Spinal cord (tissue), 10 donors: ENCODE measurements at places on chromosomes 6 and 20. TPM values are rescaled to one million over a fixed set of nuclear protein-coding genes. Genes with fewer than 3 reads are reported as not detected.

DNA sequence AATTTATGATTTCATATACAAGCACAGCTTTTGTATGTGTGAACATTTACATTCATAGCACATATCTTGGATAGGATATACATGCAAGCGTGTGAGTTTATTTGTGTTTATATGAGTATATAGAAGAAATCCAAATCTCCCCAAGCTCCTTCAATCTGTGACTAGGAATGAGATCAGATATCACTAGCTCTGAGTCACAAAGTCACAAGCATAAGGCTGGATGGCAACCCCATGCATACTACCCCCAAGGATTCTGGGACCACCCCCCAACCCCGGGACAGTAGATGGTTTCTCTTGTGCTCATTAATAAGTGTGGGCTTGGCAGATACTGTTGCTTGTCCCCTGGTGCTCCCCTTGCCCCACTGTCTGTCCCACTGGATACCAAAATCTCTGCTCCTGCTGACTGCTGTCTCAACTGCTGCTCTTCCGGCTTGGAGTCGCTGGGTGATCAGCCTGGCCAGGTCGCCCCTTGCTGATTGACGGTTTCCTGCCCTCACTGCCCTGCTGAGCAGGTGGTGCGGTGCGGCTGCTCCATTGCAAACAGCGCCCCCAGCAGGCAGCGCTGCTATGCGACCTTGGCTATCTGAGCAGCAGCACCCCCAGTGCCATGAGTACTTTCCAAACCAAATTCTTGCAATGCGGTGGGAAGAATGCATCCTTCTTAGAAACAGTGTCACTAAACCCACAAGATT, 279.4 kb downstream of the CD83 start:
- DNase-seq: no peak

- DNase-seq: no peak
These were observed 6.0 kb upstream of the HSF2 start for GRCh38 chr6:122393351-122393896.

- no peak for DNase-seq
These were observed 45.4 kb upstream of the ECI2 start for GRCh38 chr6:4180652-4181255.

DNA sequence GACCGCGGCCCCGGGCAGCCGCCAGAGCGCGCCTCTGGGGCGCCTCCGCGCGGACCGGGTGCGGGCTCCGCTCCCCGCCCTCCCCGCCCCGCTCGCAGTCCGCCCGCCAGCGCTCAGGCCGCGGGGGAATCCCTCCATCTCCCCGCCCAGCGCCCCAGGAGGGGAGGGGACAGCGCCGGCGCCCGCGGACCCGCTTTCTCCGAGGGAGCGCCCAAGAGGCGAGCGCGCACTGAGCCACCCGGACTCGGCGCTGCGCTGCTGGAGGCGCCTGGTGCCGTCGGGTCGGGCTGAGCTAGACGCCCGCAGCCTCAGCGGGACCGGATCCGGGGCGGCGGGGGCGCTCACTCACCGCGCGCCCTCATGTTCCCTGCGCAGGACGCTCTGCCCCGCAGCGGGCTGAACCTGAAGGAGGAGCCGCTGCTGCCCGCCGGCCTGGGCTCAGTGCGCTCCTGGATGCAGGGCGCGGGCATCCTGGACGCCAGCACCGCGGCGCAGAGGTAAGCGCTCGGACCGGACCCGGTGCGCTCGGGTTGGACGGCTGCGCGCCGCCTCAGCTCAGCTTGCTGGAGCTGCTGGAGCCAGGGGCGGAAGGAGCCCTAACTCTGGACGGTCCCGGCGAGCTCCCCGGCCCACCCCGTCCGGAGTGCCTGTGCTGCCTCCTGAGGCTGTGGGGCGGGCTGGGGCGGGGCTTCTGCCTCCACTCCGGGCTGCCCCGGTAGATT, 867 bp downstream of the EBF4 start:
- DNase-seq: no peak

DNA sequence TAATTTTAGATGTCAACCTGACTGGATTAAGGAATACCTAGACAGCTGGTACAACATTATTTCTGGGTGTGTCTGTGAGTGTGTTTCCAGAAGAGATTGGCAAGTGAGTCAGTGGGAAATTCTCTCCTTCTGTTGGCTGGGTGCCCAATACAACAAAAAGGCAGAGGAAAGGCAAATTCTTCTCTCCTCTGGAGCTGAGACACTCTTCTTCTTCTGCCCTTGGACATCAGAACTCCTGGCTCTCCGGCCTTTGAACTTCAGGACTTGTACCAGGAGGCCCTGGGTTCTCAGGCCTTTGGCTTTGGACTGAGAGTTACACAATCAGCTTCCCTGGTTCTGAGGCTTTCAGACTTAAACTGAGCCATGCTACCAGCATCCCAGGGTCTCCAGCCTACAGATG, 7.8 kb upstream of the BTN3A1 start:
- DNase-seq: no peak

DNA sequence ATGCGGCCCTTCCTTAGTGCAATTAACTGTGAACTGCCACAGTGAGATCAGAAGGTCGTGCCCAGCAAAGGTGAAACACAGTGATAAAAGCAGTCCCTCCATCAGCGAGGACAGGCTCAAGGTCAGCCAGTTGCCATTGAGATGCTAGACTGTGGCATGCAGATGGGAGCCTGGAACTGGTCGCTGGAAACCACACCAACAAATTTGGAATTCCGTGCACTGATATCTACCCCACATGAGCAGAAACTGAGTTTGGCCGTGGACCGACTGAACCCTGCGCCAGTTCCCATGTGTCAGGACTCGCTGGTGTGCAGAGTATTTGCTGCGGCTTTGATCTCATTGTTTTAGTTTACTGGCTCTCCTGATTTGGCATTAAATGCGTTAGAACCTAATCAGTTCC, 125.6 kb upstream of the QKI start:
- DNase-seq: no peak

DNA sequence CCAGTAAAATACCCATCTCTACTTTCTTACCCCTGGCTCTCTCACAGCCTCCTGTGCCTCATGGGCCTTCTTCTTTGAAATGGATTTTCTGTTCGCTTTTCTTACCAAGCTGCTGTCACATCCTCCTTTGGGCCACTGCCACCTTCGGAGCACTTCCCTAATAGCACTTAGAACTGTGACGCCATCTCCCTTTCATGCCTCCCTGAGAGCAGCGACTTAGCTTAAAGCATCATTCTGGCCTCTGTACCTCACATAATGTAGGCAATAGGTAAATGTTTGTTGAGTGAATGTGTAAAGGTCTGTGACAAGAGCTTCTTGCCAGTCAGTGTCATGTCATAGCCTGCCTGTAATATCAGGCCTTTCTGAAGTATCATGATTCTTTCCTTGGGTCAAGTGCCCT, 78.8 kb downstream of the ADGRG6 start:
- no peak for DNase-seq

GRCh38 chr20:309841-310644, 12.7 kb downstream of the ZCCHC3 start:
- DNase-seq: peak; percentile 100

DNA sequence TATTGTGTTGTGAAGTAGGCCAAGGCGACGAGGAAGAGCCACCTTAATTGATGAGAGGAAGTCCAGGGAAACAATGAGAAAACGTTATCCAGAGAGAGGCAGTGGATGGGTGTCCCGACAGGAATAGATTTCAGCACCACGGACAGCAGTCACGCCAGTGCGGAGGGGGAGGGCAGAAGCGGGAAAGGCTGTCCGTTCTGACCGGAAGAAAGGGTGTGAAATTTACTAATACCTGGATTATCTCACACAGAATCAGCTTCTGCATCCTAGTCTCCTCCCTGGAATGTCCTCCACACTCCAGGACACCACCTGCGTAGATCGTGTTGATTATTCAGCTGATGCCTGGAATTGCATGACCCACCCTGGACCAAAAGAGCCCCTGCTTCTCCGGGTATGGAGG, 7.4 kb upstream of the BPIFA3 start:
- peak; percentile 54 for DNase-seq

- no peak for DNase-seq
These were observed 409.5 kb downstream of the ADGRB3 start for GRCh38 chr6:69044534-69044933.

- DNase-seq: peak; percentile 67
These were observed 89.8 kb upstream of the PRSS16 start for GRCh38 chr6:27157459-27158315.

DNA sequence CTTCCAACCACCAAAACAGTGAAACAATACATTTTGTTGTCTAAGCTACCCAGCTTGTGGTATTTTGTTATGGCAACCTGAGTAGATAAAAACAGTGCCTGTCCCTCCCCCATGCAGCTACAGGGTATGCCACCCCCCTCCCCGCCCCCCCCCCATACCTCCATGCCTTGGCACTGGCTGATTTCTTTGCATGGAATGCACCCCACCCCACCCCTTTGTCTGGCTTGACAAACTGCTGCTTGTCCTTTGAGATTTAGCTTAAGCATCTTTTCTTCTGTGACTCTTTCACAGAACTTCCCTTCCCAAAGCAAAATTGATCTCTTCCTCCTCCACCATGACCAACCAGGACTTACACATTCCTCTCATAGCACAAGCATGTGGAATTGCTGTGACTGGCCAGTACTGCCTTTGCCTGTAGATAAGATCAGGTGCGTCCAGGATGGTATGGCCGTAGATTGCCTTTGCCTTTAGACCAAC, 64.6 kb upstream of the ADGRF1 start:
- DNase-seq: no peak

- no peak for DNase-seq
These were observed 134.8 kb upstream of the INSM1 start for GRCh38 chr20:20233041-20233514.

MEI4 gene
- total RNA-seq: 1.7 TPM

SLX4IP gene
- 7.9 TPM for total RNA-seq

GOPC gene
- total RNA-seq: 56.6 TPM

HLA-DPB1 gene
- 21.3 TPM for total RNA-seq

FAM209B gene
- 0.50 TPM for total RNA-seq

GGTLC1 gene
- total RNA-seq: not detected

PRSS16 gene
- total RNA-seq: 0.50 TPM

LAMP5 gene
- 66.8 TPM for total RNA-seq

BNIP5 gene
- under 0.01 TPM for total RNA-seq

IMPG1 gene
- total RNA-seq: 0.11 TPM

TGM3 gene
- total RNA-seq: 0.39 TPM

TBXT gene
- total RNA-seq: not detected
